Naive B cell (primary cell): ENCODE measurements at places on chromosomes 4 and X.

DNA sequence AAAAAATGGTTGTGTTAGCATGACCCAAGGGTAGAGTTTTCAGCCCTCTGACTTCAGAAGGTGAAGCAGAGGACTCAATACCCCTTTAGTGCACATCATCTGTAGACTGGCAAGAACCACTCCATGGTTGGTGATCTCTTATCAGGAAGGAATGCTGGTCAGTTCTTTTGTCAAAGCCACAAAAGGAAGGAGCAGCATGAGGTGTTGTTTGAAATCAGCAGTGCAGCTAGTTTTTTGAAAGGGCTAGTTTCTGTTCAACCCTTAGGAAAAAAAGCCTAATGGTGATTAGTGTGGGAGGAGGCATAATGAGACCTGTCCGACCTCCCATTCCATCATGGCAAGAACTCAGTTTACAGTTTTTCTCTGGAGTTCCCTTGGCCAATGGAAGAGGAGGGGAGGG is 362.0 kb upstream of the CT83 start:
- no peak for DNase-seq

DNA sequence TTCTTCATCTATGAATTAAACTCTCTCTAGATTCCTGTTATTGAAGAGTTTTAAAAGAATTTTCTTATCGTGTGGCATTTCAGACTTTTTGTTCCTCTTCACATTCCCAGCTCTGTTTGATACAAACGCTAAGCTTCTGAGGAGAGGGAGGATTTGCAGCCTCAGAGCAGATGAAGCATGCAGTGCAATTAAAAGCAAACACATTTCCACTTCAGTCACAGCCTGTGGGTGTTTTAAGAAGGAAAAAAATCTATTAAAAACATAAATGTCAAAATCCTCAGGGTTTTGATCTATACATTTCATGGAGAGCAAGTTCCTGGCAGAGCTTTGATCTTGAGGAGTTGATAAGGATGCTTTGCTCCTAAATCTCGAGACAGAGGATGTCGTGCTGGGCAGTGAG is 442.4 kb upstream of the BOD1L1 start:
- DNase-seq = no peak

DNA sequence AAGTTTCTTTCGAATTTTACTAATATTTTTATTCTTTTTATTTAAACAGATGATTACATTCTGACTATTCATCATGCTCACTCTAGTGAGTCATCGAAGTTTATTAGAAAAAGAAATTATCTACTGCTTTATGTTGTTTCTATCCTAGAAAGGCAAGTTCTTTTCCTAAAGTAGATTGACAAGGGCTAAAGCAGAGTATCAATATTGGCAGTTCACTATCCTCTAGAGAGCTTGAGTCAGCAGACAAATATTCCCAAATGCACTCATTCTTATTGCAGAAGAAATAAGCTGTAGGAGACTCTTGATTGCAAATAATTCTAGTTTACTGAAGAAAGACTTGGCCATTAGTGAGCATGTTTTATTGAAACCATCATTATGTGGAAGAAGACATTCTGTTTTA is 911.8 kb downstream of the CENPC start:
- DNase-seq = no peak

DNA sequence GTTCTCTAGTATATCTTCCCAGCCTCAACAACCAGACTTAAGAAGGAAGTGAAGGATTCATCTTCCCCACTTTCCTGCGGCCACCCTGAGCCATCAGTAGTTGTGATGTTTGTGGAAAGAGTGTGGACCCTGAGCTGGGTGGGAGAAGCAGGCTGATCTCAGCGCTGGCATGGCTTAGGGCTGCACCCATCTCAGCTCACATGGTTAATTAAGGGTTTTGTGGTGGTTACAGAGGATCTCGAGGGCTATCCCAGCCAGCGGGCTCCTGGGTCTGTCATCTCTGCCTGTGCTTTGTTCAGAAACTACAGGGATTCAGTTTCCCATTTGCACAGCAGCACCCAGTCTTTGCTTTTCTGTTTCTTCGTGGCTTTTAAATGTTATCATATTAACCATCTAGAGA is 163.4 kb downstream of the PTTG2 start:
- DNase-seq = no peak

- DNase-seq = no peak
Observed at GRCh38 chr4:158065603-158066002, 107.2 kb downstream of the GASK1B start.

GRCh38 chrX:151977923-151978322 is 3.4 kb upstream of the GABRE start:
- DNase-seq = no peak

DNA sequence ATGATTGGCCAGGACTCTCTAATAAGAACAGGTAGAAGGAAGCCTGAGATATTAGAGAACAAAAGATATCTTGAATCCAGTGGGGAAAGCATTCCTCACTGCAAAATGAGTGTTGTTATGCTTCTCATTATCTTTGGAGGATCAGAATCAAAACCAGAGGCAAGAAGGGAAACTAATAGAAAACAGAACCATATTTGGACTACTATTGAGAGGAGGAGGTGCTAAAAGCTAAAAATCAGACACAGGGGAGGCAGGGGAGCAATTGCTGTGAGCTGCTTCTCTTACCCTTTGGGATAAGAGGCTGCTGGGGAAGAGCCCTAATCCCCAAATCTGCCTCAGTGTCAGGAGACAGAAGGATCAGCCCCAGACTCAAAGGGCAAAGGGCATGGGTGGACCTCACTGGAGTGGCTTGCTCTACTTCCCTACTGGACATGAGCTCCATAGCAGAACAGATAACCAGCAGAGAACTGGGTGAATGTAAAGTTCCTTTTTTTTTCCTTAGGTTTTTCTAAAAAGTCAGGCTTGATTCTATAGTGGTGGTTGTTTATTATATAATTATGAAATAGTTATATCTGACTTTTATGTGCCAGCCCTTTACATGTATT is 60.1 kb downstream of the SEPTIN11 start:
- no peak for DNase-seq

- no peak for DNase-seq
Observed at GRCh38 chr4:77827343-77827742, 8.2 kb upstream of the CNOT6L start.

DNA sequence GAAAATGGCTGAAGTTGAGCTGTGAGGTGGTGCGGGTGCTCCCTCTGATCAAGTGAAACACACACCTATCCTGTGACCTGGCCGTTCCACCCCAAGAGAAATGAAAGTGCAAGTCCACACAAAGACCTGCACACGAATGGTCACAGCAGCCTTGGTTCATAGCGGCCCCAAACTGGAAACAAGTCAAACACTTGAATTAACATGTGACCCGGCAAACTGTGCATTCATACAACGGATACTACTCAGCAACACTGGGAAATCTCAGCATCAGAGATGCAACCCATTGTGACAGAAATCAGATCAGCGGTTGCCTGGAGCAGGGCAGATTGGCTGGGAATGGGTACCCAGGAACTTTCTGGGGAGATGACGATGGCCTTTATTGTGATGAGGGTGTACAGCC is 7.6 kb downstream of the G6PD start:
- DNase-seq = no peak

DNA sequence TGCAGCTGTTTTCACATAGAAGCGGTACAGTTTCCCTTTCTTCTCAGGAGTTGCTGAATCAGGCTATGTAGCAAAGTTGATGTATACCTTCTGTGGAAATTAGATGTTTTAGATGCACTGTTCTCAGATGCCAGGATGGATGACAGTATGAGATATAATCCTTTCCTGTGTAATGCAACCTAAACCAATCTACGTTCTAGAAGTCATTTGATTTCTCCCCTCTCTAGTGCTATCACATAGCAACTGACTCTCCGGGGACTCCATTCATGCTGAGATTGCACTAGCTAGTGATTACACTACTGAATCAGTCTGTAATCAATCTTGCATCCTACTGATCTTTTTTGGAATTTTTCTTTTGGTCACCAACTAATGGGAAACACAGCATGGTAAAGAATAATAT is 1881.7 kb downstream of the PCDH7 start:
- no peak for DNase-seq

DNA sequence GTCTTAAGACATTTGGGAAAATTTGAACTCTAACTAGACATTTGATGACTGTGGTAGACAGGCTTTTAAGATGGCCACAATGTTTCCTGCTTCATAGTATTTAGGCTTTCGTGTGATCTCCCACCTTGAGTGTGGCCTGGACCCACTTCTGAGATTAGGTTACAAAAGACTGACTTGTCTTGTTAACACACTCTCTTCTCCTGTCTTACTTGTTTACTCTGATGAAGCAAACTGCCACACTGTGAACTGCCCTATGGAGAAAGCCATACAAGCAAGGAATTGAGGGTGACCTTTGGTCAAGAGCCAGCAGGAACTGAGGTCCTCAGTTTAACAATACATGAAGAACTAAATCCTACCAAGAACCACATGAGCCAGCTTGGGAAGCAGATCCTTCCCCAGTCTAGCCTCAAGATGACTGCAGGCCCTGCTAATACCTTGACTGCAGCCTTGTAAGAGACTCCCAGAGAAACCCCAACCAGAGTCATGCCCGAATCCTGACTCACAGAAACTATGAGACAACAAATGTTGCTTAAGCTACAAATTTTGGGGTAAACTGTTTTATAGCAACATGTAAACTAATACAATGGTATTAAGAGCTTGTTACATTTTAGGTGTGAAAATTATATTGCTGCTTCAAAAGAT is 20.3 kb downstream of the UBA6 start:
- DNase-seq = no peak

DNA sequence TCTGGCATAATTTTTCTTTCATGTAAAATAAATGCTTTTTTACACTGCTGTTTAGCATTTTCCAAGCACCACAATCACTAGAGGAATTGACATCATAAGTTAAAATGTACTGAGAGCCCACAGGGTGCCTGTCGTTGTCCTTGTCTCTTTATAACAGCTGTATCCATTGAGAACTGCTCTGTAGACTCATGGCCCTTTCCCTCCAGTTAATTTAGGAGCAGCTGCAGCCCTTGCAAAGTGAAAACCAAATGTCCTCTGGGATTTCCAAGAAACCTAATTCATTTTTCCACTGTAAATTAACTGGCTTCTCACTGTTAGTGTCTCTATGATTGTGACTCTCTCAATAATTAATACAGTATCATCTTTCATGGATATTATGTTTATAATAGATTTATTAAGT is 185.9 kb downstream of the SLC4A4 start:
- DNase-seq = no peak

DNA sequence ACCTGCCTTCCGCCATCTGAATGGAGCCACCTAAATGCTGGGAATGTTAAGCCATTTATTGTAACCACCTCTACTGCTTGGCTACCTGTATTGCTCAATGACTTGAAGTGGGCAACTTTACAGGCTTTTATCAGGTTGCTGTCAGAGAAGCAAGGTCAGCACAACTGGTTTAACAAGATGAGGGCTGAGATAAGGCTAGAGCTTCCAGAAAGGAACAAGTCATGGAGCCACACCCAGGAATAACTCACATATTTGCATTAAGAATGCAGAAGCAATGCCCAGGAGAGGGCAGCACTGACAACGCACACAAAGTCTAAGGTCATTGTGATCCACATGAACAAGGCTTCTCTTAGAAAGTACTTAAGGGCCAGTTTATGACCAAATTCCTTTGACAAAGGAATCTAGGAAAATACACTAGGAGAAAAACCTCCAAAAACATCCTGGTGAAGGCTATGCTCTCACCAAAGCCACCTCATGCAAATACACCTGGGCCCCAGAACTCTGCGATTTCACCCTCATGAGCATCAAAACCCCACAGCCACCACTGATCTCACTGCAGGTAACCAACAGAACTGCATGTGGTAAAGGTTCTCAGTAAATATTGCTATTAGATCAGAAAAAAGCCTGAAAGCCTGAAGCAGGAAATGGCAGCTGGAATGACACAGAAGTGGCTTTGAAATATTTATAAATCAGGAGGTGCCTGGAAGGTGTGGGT is 15.0 kb upstream of the STS start:
- no peak for DNase-seq

DNA sequence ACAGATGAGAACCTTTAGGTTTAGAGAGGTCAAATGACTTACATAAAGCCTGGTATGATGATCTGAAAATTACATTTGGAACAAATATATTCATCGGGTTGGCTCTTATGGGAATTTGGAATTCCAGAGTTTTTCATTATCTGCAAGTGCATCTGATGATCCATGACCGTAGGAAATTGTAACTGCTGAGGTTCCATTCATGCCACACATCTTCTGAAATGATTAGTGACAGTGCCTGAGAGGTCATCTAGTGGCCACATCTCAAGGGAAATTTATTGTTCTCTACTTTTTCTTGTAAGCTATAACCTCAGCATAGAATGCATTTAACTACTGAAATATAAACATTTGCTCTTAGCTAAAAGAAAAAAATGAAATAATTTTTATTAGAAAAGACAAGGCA is 105.8 kb upstream of the NWD2 start:
- no peak for DNase-seq

GRCh38 chr4:4554234-4554633 is 12.4 kb upstream of the STX18 start:
- DNase-seq = no peak

GRCh38 chr4:52588771-52589591 is 70.1 kb downstream of the USP46 start:
- no peak for DNase-seq

DNA sequence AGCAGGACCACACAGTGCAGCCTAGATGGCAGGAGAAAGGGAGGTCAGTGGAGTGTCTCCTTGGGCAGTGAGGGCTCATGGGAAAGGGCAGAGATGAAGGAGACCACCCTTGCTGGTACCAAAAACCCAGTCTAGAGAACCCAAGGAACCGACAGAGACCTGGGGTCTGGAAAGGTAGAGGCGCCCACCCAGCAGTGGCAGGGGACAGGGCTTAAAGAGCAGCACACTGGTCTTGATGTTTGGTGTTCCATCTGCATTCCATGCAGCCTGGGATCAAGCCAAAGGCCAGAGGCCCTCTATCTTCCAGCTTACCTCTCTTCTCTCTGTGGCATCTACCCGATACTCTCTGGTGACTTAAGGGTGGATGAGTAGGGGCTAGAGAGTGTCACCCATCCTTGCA is 127.5 kb downstream of the PJA1 start:
- no peak for DNase-seq

DNA sequence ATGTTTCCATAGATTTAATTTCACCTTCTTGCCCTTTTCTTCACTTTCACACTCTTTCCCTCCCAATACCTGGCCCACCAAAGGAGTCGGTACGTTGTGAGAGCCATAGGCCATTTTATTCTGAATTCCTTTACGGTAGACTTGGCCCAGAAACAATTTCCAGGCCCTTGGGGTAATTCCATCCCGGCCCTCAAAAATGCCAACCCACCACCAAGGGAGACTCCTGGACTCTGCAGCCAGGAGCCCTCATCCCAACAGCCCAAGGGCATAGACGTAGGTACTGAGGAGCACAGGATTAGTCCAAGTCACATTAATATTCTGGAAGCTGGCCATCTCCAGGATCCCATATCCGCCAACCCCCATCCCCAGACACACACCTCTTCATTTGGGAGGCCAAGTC is 102.9 kb downstream of the LIMCH1 start:
- DNase-seq = no peak

DNA sequence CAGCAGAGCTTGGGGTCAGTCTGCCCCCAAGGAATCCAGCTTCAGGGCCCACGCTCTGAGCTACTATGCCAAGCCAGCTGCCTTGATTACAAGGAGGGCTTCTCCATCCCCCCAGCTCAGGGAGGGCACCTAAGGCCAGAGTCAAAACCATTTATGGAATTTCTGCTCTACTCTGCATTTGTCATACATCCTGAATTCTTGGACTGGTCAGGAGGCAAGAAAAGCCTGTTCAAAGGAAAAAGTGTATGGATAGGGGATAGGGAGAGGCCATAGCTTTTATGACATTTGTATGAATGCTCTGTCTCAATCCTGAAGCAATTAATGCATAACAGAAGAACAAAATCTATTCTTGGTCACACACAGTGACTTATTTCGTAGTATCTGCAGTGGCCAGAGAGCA is 32.2 kb downstream of the EDNRA start:
- no peak for DNase-seq
